ENCODE measurements at places on chromosomes 7 and 10. TPM values are rescaled to one million over a fixed set of nuclear protein-coding genes. Genes with fewer than 3 reads are reported as not detected.

- H3K27me3 ChIP-seq: no peaks in the 10 kb centered on the region
- no peak overlapping the region for H3K4me3 ChIP-seq
- no peaks in the 10 kb centered on the region for H3K4me1 ChIP-seq
- no peak overlapping the region for H3K27ac ChIP-seq
- no peaks in the 10 kb centered on the region for H3K36me3 ChIP-seq
Observed at GRCh38 chr7:510131-510481, 9.5 kb downstream of the PDGFA start.

DNA sequence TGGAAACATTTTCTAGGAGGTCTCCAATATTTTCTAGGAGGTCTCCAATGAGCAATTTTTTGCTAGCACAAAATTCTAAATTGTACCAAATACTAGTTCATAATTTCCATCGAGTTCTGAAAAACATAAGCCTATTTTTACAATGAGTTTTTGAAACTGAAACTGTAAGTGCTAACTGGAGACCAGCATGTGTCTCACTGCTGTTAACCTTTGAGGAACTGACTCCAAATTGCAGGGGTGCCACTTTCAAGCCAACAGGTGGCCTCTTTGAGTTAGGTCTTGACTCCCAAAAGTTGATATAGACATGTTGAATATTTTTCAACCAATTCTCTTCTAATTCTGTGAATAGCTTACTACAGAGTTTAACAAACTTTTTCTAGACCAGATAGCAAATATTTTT, 58.8 kb downstream of the CAV1 start:
- H3K4me1 ChIP-seq: peaks cover 14% of the 10 kb centered on the region
- no peak for DNase-seq
- no peaks in the 10 kb centered on the region for H3K27me3 ChIP-seq
- no peak overlapping the region for H3K4me3 ChIP-seq

DNA sequence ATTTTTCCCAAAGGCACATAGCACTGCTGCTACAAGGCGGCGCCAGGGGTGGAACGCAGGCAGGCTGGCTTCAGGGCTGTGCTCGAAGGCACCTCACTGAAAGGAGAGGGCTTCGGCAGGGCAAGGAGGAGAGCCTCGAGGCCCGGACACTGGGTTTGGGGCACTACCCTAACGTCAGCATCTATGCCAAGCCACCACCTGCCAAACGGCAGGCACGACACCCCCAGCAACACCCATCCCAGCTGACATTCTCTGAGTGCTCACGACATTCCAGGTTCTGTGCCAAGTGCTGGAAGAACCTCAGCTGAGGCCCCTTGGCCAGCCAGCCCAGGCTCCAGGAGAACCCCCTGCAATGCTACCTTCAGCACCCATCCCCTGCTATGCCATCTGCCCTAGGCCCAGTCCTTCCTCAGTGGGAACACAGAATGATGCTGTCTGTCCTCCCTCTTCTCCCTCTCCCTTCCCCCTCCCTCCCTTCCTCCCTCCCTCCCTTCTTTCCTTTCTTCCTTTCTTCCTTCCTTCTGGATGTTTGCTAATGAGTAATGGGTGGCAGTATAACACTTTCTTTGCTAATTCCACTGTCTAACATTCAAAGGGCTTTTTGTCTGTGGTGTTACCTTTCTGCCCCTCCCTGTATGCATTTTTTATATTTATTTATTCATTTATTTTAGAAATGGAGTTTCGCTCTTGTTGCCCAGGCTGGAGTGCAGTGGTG, 24.3 kb downstream of the ZCCHC24 start:
- H3K4me1 ChIP-seq: no peaks in the 10 kb centered on the region

DNA sequence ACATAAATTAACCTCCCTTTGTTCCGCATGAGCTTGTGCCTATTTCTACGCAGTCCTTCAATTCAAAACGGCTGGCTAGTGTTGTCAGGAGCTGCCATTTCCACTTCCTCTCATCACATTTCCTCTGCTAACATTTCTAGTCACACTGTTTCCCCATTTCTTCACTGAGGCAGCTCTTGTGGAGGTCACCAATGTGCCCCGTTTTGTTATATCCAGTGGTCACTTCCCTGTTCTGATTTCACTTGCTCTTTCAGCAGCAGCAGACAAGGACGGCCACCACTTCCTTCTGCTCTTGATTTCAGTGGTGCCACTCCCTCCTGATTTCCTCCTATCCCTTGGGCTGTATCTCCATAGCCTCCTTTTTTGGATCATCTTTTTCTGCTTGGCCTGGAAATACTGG, 64.8 kb upstream of the SEC61G start:
- H3K4me1 ChIP-seq: peaks cover 35% of the 10 kb centered on the region
- no peak for DNase-seq
- no peaks in the 10 kb centered on the region for H3K27me3 ChIP-seq
- H3K27ac ChIP-seq: peak overlapping the region; percentile 32

GRCh38 chr10:47109906-47110305, 190.1 kb upstream of the GDF10 start:
- no peak for DNase-seq
- peaks cover 8% of the 10 kb centered on the region for H3K27me3 ChIP-seq
- H3K27ac ChIP-seq: no peak overlapping the region
- no peak overlapping the region for H3K4me3 ChIP-seq
- H3K36me3 ChIP-seq: no peaks in the 10 kb centered on the region

DNA sequence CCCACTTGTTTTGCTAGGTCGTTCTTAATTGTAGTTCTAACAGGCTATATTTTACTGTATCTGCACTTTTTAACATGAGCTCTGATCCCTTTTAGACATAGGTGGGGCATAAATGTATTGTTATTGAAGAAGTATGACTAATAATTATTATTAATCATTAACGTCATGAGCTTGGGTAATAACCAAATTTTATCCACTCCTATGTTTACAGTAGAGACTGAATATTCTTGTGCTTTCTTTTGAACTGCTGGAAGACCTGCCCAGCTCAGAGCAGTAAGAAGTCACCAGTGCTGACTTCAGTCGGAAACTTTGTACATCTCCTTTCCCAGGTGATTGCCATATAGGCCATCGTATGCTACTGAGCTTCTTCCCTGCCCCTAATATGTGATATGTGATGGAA, 18.7 kb downstream of the PKD2L1 start:
- H3K4me1 ChIP-seq: peaks cover 5% of the 10 kb centered on the region
- H3K4me3 ChIP-seq: no peak overlapping the region
- H3K36me3 ChIP-seq: no peaks in the 10 kb centered on the region
- peaks cover 9% of the 10 kb centered on the region for H3K27me3 ChIP-seq

GRCh38 chr7:133690740-133691139, 436.4 kb upstream of the LRGUK start:
- 0 out of 2 replicates have a peak, but pooled peaks cover 2% of the 10 kb centered on the region for H3K4me1 ChIP-seq
- no peak overlapping the region for H3K4me3 ChIP-seq

DNA sequence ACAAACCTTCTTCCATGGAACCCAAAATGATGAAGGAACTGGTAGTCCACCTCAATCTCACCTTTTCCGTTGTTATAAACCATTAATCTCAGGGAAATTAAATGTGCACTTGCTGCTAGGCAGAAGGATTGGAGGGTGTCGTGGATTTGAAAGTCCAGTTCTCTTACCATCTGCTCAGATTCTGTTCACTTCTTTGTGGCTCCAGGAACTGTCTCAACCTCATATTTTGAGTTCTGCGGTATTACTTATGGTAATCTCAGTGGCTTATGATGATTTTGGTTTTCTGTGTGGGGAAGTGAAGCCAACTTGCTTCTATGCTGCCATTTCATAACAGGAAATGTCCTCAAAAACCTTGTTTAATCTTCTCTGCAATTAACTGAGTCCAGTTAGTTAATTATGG, 136.4 kb downstream of the CDC14C start:
- no peaks in the 10 kb centered on the region for H3K36me3 ChIP-seq
- H3K4me1 ChIP-seq: no peaks in the 10 kb centered on the region
- H3K4me3 ChIP-seq: no peak overlapping the region
- no peaks in the 10 kb centered on the region for H3K27me3 ChIP-seq
- no peak for DNase-seq

DNA sequence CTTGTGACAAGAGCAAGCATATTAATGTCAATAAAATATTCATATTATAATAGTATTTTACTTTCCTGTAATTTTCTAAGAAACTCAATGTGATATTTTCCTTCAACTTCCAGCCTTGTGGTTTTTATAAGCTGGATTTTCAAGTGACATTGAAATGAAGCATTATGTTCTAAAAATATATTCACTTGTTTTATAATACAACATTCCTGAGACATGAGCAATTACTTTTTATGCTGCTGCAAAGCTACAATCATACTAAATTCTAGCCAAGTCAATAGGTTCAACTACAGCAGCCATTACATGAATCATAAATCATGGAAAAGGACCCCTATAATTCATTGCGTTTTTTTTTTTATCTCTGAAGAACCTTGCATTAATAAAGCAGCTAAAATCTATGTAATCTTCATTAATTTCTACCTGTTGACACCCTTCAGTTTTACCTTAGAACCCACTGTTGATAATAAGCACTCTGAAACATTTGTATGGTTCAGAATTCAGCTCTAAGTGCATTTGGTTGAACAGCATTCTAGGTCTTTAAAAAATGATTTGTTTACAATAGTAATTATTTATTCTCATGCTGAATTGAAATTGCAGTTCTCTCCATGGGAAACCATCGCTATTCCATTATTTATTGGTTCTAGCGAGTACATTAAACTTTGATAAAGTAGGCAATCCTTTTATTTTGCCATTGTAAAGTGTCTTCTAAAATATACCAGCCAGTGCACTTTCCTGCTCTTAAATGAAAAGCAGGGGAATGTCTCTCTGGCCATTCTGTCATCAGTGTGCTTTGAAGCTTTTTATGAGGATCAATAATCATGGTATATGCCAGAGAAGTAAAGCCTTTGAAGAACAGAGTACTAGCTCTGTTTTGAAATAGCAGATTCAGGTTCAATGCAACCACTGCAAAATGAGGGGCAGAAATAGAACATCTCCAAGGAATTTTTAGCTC, 132.6 kb downstream of the GNAT3 start:
- no peak overlapping the region for H3K4me3 ChIP-seq
- H3K27me3 ChIP-seq: no peaks in the 10 kb centered on the region
- no peaks in the 10 kb centered on the region for H3K36me3 ChIP-seq
- H3K27ac ChIP-seq: peak overlapping the region; percentile 56
- DNase-seq: peak; percentile 77

- no peak overlapping the region for H3K4me3 ChIP-seq
- H3K36me3 ChIP-seq: no peaks in the 10 kb centered on the region
- H3K27ac ChIP-seq: peak overlapping the region; percentile 100
- no peak for DNase-seq
- no peaks in the 10 kb centered on the region for H3K27me3 ChIP-seq
Observed at GRCh38 chr10:12702215-12702770, 299.2 kb downstream of the CCDC3 start.

DNA sequence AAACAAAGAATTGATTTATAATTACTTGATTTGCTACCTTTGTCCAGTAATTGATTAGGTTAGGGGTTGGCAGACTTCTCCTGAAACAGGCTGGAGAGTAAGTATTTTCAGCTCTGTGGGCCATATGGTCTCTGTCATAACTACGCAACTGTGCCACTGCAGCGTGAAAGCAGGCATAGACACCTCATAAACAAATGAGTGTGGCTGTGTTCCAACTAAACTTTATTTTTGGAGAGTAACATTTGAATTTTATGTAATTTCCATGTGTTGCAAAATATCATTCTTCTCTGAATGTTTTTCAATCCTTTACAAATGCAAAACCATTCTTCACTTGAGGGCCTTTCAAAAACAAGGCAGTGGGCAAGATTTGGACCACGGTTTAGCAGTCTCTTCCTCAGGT, 76.9 kb downstream of the GALNT17 start:
- H3K36me3 ChIP-seq: no peaks in the 10 kb centered on the region
- H3K4me3 ChIP-seq: no peak overlapping the region
- H3K4me1 ChIP-seq: no peaks in the 10 kb centered on the region
- H3K27ac ChIP-seq: no peak overlapping the region
- DNase-seq: no peak

DNA sequence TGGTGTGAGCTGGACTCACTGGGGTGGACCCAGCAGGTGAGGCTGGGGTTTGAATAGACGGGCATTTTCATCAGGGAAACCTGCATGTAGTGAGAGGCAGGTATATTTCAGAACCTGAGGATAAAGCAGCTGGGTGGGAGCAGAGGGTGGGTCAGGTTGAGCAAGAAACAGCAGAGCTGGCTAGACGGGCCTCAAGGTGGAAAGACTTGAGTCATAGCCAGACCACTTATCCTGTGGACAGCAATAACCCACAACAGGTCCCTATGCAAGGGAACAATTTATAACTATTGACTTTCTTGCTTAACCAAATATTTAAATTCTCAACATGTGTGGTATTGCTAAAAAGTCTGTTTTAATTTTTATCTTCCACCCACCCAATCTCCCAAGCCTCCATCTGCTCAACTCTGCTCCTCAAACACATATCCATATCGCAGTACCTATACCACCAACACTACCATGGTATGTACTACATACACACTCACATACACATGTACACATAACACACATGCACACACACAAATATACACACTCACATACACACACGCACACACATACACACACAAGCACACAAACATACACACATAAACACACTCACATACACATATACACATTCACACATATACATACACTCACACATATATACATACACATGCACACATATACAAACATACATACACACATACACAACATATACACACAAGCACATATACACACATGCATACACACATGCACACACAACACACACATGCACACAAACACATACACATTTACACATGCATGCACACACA, 129.0 kb upstream of the C7orf33 start:
- H3K27ac ChIP-seq: no peak overlapping the region
- no peak for DNase-seq

DNA sequence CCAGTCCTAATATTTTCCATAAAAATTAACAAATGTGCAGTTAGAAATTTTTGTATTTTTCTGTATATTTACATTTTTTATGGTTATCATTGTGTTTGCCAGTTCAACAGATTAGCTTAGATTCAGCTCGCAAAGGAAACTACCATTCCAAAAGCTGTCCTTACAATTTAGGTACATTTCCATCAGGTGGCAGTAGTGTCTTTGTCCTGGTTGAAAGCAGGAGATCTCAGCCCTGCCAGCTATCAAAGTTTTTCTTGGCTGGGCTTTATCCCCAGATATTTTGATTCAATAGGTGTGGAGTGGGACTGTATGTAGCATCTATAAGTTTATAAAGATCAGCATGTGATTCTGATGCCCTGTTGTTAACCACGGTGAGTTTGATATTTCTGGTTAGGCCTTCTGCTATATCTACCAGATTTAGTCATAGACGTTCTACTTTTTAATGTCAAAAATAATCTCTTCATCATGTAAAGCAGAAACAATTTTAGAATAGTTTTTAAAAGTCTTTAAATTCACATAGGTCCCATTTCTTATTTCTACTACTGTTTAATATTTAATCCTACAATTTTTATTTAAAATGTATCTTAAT, 15.5 kb upstream of the ICA1 start:
- H3K27ac ChIP-seq: no peak overlapping the region
- H3K4me3 ChIP-seq: no peak overlapping the region
- no peaks in the 10 kb centered on the region for H3K4me1 ChIP-seq
- H3K27me3 ChIP-seq: no peaks in the 10 kb centered on the region

Gene PHKG1
- 0.75 TPM for total RNA-seq

Gene SYCE1
- total RNA-seq: not detected

Gene FGFBP3
- 0.69 TPM for total RNA-seq

Gene TES
- total RNA-seq: 128 TPM

Gene PDE6C
- not detected for total RNA-seq

Gene GRM3
- total RNA-seq: not detected
